ENCODE measurements at places on chromosomes 1 and 21. TPM values are rescaled to one million over a fixed set of nuclear protein-coding genes. Genes with fewer than 3 reads are reported as not detected.

The LCE1F gene
- total RNA-seq: not detected

The CREB3L4 gene
- 9.0 TPM for total RNA-seq

The PLA2G2D gene
- total RNA-seq: not detected

The KRTAP19-1 gene
- total RNA-seq: not detected

The KIF21B gene
- total RNA-seq: 2.6 TPM

The SYTL1 gene
- 11.2 TPM for total RNA-seq

The NPR1 gene
- 1.4 TPM for total RNA-seq

The LHX4 gene
- total RNA-seq: 0.19 TPM

The RASSF5 gene
- 1.3 TPM for total RNA-seq

The CD5L gene
- not detected for total RNA-seq

The CSF3R gene
- total RNA-seq: 1.3 TPM

GRCh38 chr1:10825592-10825991 lies 29.1 kb upstream of the CASZ1 start:
- DNase-seq: no peak

DNA sequence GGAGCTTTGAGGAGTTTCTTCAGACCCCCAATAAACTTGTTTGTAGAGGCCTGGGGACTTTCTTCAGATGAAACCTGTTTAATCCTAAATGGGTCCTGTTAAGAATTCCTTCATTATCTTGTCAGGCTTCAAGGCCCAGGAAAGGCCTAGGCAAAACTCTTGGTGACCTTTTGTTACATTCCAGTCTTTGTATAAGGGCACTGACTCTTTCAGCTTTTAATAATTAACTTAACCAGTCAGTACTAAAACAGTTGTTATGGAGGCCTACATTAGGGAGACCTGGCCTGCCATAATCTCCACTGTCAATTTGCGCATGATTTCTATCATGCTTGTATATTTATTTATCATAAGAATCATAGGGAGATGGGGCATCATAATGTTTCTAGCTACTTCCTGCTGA lies 110.2 kb downstream of the FCRL5 start:
- peak; percentile 75 for DNase-seq

DNA sequence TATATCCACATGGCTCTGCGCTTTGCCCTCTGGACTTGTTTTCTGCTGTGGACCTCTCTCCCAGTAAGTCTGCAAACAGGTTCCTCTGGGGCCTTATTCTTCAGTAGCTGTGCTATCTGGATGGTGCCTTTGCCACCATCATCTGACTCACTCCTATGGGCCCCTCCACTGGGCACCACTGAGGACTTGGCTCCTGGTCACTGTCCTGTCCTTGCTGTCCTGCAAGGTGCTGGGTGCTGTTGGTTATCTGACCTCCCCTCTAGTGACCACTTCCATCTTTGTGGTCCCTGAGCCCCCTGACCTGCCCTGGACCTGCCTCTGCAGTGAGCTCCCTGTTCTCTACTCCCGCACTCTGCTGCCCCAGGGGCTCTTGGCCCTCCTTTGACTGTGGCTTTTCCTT lies 6.7 kb downstream of the CNIH3 start:
- DNase-seq: no peak

- DNase-seq: no peak
Observed at GRCh38 chr21:44875316-44875700, 1.8 kb upstream of the PTTG1IP start.

GRCh38 chr1:19762175-19762779 lies 37.4 kb downstream of the TMCO4 start:
- no peak for DNase-seq

GRCh38 chr1:75611014-75611413 lies at the start of gene SLC44A5:
Gene SLC44A5 (minus strand): TSS chr1:75611114. CDS start chr1:75541447, 69,667 bp downstream.
- no peak for DNase-seq

- no peak for DNase-seq
Observed at GRCh38 chr1:197441999-197442414, 174.0 kb downstream of the CRB1 start.

GRCh38 chr1:69697340-69697739 lies 129.6 kb downstream of the LRRC7 start:
- DNase-seq: no peak

GRCh38 chr21:17578162-17578561 lies 34.5 kb downstream of the BTG3 start:
- peak; percentile 16 for DNase-seq

- DNase-seq: no peak
Observed at GRCh38 chr1:2345297-2346075, 45.9 kb downstream of the MORN1 start.

GRCh38 chr1:110502402-110503151 lies 16.4 kb downstream of the KCNA10 start:
- no peak for DNase-seq

- no peak for DNase-seq
Observed at GRCh38 chr1:45522324-45523104, 830 bp upstream of the PRDX1 start.

GRCh38 chr1:48803474-48803873 lies 26.8 kb upstream of the BEND5 start:
- DNase-seq: no peak

GRCh38 chr1:222370081-222370912 lies 177.6 kb downstream of the HHIPL2 start:
- DNase-seq: no peak

GRCh38 chr21:35035581-35035980 lies 13.5 kb downstream of the RUNX1 start:
- no peak for DNase-seq

DNA sequence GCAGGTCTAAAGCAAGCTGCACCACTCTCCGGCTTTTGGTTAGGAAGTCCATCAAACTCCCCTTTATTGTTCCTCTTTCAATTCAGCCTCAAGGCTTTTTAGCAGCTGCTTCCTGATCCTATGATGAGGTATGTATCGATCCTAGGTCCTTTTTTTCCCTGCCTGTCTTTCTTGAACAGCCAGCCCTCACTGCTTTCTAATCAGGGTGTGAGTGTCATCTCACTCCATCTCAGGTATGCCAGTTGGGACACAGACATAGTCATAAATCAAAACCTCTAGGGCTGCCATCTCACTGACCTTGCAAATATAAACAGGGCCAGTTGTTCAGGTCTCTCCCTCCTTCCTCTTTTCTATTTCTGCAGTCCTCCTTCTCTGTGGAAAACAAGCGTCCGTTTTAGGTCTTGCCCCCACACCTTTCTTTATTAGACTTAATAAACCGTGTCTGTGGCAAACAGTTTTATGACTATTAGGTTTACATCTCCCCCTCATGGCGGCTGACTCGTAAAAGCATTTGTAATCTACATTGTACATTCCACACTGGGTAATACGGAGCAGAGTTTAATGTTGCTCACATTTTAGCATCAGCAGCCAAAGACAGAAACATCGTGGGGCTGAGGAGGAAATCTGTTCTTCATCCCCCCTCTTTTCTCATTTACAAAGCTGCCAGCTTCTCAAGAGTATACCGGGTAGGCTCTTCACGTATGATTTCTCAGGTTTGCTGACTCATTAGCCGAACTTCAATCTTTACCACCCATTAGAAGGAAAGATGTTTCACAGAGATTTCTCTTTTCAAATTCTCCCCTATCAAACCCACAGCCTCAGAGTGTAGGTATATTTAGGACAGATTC lies 11.6 kb downstream of the STYXL2 start:
- DNase-seq: peak; percentile 21

GRCh38 chr1:232599178-232600041 lies 30.5 kb downstream of the SIPA1L2 start:
- no peak for DNase-seq

DNA sequence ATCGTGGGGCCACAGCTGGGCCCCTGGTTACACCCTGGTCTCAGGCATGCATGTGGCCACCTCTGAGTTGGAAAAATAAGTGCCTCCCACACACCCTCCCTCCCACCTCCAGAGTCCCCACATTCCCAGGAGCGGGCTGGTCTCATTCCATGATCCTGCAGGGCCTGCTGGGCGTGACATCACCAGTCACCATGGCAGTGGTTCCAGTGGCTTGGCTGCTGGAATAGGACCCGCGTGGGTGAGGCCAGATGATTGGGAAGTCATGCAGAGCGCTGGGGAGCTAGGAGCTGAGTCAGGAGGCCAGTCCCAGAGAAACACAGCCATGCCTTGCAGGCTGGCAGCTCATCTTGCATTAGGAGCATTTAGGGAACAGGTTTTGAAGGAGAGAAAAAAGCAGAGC lies 125.4 kb upstream of the TMEM51 start:
- peak; percentile 24 for DNase-seq

- DNase-seq: no peak
Observed at GRCh38 chr1:76124196-76124595, 49.6 kb downstream of the ST6GALNAC3 start.
